Thymus (tissue), 14 donors: ENCODE measurements at places on chromosomes 5 and 9. TPM values are rescaled to one million over a fixed set of nuclear protein-coding genes. Genes with fewer than 3 reads are reported as not detected.

Gene ZNF366
- polyA plus RNA-seq: 0.59 TPM

Gene HNRNPA0
- polyA plus RNA-seq: 32.9 TPM

Gene DMRT3
- 0.21 TPM for polyA plus RNA-seq

Gene F2R
- polyA plus RNA-seq: 6.7 TPM

GRCh38 chr5:74279244-74279643 lies 361.3 kb downstream of the ENC1 start:
- no peaks in the 10 kb centered on the region for H3K4me1 ChIP-seq
- no peaks in the 10 kb centered on the region for H3K36me3 ChIP-seq
- no peak for DNase-seq
- no peak overlapping the region for H3K4me3 ChIP-seq
- no peaks in the 10 kb centered on the region for H3K27me3 ChIP-seq
- no peak overlapping the region for H3K27ac ChIP-seq

GRCh38 chr5:132561601-132562000 lies 4.8 kb downstream of the RAD50 start:
- H3K36me3 ChIP-seq: peaks cover 12% of the 10 kb centered on the region
- no peak overlapping the region for H3K4me3 ChIP-seq
- peaks cover 5% of the 10 kb centered on the region for H3K4me1 ChIP-seq
- H3K27ac ChIP-seq: no peak overlapping the region
- H3K27me3 ChIP-seq: no peaks in the 10 kb centered on the region

GRCh38 chr9:135295551-135296300 lies 183.9 kb upstream of the PPP1R26 start:
- no peak for DNase-seq
- no peak overlapping the region for H3K27ac ChIP-seq
- H3K36me3 ChIP-seq: no peaks in the 10 kb centered on the region

DNA sequence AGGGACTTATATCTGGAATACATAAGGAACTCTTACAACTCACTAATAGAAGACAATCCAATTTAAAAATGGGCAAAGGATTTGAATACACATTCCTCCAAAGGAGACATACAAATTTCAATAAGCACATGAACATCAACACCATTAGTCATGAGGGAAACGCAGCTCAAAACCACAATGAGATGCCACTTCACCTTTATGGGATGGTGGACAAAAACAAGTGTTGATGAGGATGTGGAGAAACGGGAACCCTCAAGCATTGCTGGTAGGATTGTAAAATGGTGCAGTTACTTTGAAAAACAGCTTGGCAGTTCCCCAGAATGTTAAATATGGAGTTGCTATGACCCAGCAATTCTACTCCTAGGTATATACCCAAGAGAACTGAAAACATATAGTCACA lies 72.7 kb upstream of the IER5L start:
- no peak overlapping the region for H3K27ac ChIP-seq
- DNase-seq: no peak
- peaks cover 29% of the 10 kb centered on the region for H3K27me3 ChIP-seq
- H3K36me3 ChIP-seq: no peaks in the 10 kb centered on the region
- H3K4me3 ChIP-seq: no peak overlapping the region

GRCh38 chr9:108553111-108553635 lies 302.6 kb downstream of the ACTL7B start:
- no peak overlapping the region for H3K27ac ChIP-seq
- H3K4me3 ChIP-seq: no peak overlapping the region
- no peak for DNase-seq
- no peaks in the 10 kb centered on the region for H3K27me3 ChIP-seq
- H3K36me3 ChIP-seq: no peaks in the 10 kb centered on the region
- H3K4me1 ChIP-seq: peaks cover 4% of the 10 kb centered on the region

DNA sequence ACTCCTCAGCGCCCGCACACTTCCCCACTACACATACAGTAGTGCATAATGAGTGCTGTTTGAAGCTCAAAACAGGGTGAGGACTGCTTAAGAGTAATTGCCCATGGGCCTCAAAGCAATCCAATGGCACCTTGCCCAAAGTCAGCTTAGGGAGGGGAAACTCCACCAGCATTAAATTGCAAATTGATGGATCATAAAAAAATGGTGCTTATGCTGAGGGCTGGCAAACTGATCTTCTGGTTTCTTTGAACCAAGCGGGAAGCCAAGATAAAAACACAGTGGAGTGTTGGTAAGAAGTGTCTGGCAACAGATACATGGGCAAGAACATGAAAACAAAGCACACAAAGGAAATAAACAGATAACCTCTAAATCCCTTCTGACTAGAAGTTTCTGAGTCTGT lies 28.0 kb downstream of the TLE1 start:
- H3K27ac ChIP-seq: no peak overlapping the region
- H3K36me3 ChIP-seq: no peaks in the 10 kb centered on the region
- H3K4me1 ChIP-seq: peaks cover 4% of the 10 kb centered on the region
- no peak overlapping the region for H3K4me3 ChIP-seq
- H3K27me3 ChIP-seq: no peaks in the 10 kb centered on the region
- DNase-seq: no peak

DNA sequence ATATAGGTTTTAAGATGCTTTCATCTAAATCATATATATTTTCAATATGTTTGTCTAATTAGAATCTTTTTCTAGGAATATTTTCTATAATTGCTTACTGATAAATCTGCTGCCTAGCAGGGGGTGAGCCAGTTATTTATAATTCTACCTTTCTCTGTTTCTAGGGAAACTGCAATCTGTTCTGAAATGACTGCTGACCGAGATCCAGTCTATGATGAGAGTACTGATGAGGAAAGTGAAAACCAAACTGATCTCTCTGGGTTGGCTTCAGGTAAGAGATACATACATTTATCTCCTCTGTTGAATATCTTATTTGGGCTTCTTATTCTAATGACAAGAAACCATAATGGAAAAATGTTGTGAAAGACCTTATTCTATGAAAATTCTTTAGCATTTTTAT lies 127.3 kb downstream of the XRCC4 start:
- H3K4me3 ChIP-seq: no peak overlapping the region
- no peak for DNase-seq
- no peaks in the 10 kb centered on the region for H3K4me1 ChIP-seq
- H3K36me3 ChIP-seq: peaks cover 6% of the 10 kb centered on the region
- H3K27ac ChIP-seq: no peak overlapping the region
- H3K27me3 ChIP-seq: no peaks in the 10 kb centered on the region

DNA sequence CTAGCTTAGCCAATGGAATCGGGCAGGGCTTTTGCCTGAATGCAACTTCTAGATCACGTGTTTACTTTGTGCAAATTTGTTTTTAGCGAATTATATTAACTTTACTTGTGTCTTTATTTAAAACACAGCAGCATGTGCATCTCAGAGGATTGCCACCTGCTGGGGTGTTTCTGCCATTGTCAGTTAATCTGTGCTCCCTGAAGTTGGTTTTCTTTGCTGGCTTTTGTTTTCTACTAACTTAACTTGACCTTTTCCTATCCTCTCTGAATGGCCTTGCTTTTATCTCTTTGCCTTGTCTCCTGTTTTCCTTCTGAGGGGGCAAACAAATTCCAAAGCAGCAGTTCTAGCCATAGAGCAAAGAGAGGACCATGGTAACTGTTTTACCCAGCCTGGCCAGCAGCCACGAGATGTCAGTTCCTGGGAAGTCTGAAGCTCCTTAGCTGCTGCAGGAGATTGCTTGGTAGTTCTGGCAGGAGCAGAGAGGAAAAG lies 67.6 kb downstream of the ARHGEF28 start:
- no peak for DNase-seq
- H3K27ac ChIP-seq: no peak overlapping the region
- H3K4me3 ChIP-seq: no peak overlapping the region
